Nephron progenitor cell (in vitro differentiated cells): ENCODE measurements at places on chromosomes 6 and 20.
A peak's percentile ranks its signal among the peaks of the same experiment; 100 is the strongest.

- DNase-seq: no peak
Observed at GRCh38 chr6:36949636-36950035, 4.9 kb upstream of the PI16 start.

DNA sequence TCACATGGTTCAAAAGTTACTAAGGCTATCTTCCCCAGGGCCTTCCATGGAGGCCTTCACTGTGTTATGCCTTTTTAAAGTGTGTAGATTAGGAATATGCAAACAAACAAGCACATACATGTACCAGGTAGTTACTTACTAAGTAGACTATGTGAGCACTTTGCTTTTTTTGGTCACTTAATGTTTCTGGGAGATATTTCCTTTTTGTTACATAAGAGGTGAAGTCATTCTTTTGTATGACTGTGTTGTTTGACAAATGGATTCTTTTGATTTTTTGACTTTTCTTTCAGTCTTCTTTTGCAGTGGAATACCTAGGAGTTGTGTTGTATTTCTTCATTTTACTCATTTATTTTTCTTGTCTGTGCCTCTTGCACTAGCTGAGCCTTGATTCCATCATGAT lies 39.6 kb upstream of the BCAS1 start:
- DNase-seq: no peak

DNA sequence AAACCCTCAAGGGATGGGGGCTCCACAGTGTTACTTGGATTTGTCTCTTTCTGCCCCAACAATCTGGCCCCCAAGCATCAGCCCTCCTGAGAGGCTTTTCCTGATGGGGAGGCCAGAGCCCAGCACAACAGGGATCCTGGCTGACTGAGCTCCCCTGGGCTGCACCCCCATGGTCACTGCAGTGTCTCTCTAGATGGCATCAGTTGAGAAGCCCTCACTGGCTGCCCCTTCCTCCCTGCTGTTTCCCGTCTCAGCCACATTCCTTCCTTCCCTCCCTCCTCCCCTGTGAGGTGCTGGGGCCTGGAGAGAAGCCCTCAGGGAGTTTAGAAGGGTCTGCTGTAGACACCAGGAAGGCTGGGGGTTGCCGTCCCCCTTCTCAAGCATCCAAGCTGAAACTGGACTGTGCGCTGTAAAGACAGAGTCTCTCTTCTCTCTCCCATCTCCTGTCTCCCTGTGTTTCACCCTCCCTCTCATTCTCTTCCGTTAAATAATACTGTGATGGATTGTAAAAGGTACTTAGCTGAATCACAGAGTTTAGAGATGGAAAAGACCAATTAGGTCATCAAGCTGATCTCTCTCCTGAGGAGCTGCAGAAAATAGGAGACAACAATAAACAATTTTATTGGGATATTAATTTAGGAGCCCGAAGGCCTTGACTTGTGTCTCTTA lies 29.7 kb downstream of the SAYSD1 start:
- DNase-seq: no peak

DNA sequence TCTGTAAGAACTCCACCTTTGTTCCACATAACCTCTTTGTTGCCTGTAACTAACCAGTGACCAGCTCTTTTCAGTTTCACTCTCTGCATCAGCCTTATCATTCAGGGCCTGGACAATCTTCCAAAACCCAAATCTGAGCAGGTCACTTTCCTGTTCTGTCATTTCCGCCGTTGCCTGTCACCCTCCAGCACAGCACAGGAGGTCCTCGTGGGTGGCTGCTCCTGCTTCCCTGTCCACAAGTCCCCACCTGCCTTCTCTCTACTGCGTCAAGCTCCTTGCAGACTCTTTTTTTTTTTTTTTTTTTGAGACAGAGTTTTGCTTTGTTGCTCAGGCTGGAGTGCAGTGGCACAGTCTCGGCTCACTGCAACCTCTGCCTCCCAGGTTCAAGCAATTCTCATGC lies 73.9 kb downstream of the MTHFD1L start:
- no peak for DNase-seq

DNA sequence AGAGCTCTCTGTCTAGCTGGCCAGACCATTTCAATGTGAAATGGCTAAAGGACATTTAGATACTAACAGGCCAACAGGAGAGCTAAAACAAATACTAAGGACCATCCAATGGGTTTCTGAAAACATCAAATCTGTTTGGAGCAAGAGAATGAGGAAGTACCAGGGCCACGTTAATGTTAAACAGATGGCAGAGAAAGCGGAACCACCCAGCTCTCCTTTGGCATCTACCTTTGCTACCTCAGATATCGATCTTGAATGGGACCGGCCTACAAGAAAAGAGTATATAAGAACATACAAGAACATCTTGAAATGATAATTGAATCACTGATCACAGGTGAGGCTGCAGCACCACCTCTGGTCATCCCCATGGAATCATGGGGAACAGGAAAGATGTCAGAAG lies 31.8 kb downstream of the KCNK5 start:
- no peak for DNase-seq

DNA sequence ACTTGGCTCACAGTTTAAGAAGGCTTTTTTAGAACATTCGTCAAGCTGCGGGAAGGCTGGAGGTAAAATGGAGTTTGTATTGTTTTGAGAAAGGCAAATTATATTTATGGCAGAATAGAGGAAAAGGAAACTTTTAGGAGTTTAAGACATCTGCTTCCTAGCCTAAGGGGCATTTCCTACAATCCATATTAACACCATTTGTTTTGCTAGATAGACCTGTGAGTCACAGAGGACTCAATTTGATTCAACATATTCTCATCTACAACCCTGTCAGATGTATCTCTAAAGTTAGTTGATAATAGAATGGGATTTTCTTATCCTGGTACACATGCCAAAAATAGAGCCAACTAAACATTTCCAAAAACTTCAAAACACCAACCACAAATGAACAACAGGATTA lies 35.0 kb downstream of the RCAN2 start:
- no peak for DNase-seq

DNA sequence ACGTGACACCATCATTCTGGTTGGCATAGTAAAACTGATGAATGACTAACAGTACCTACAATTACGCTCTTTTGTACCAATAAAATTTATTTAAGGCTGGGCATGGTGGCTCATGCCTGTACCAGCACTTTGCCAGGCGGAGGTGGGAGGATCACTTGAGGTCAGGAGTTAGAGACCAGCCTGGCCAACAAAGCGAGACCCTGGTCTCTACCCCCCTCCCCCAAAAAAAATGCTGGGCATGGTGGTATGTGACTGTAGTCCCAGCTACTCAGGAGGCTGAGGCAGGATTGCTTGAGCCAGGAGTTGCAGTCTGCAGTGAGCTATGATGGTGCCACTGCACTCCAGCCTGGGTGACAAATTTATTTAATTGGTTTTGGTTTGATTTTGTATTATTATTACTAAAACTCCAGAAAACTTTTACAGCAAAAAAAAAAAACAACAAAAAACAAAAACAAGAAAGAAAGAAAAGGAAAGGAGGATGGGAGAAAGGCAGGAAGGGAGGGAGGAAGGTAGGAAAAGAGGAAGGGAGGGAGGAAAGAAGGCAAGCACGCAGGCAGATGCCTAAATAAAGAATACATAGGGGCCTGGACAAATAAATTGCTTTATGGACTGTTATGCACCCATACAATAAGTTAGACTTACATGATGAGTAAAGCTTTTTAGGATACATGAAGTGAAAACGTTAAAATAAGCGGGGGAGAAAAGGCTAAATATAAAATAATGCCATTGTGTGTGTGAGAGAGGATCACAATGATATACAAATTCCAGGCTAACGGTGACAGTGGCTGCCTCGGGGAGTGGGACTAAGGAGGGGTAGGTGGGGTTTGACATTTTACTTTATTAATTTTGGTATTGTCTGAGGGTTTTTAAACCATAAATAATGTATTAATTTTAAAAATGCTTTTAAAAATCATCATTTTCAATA lies 682 bp upstream of the ZSCAN9 start:
- no peak for DNase-seq

DNA sequence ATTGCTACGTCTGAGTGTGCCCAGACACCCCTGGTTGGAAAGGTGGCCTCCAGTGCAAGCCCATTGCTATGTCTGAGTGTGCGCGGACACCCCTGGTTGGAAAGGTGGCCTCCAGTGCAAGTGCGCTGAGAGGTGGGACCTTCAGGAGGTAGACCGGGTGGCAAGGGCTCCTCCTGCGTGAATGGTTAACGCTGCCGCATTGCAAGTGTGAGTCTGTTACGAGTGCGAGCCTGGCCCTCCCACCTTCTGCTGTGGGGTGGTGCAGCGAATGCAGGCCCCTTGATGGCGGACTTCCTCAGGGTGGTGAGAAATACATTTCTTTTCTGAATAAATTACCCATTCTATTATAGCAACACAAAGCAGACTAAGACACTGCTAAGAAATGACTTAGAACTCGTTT lies 208.8 kb downstream of the DLL1 start:
- no peak for DNase-seq

DNA sequence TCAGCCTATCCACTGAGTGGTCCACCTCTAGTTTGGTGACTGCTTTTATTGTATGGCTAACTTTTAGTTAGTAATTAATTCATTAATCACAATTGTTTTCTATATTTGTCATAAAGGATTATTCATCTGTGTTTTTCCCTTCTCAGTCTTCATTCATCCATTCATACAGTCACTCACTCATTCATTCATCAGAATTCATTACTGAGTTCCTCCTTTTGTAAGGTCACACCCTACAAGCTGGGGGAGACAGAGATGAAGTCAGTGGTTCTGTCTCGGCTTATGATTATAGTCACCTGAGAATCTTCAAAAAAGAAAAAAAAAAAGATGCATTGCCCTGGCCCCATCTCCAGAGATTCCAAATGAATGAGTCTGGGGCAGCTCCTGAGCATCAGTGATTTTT lies 257.1 kb downstream of the ADGB start:
- no peak for DNase-seq

GRCh38 chr6:31821301-31822035 lies 6.1 kb upstream of the HSPA1B start:
- DNase-seq: peak; percentile 58

GRCh38 chr6:159077123-159077522 lies 32.3 kb upstream of the TAGAP start:
- DNase-seq: no peak

GRCh38 chr6:116365743-116366142 lies 5.0 kb upstream of the DSE start:
- no peak for DNase-seq

- DNase-seq: no peak
Observed at GRCh38 chr6:20699402-20699801, 165.1 kb downstream of the CDKAL1 start.

GRCh38 chr6:38039502-38039901 lies 220.0 kb downstream of the ZFAND3 start:
- no peak for DNase-seq

GRCh38 chr20:16158976-16159286 lies 414.3 kb downstream of the KIF16B start:
- DNase-seq: no peak

DNA sequence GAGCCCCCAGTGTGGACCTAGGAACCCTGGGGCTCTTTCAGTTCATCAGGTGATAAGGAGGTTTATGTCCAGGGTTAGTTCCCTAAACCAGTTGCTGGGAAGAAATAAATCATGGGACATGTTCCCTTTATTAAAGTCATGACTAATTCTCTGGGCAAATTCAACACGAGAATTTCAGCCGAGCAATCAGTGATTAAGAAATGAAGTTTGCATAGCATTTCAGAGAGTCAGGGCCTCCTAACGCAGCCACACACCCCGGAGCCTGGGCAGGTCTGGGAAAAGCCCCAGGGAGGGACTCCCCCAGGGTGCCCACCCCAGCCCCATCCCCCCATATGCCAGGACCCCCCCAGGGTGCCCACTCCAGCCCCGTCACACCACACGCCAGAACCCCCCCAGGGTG lies 20.1 kb downstream of the SLCO4A1 start:
- DNase-seq: no peak

DNA sequence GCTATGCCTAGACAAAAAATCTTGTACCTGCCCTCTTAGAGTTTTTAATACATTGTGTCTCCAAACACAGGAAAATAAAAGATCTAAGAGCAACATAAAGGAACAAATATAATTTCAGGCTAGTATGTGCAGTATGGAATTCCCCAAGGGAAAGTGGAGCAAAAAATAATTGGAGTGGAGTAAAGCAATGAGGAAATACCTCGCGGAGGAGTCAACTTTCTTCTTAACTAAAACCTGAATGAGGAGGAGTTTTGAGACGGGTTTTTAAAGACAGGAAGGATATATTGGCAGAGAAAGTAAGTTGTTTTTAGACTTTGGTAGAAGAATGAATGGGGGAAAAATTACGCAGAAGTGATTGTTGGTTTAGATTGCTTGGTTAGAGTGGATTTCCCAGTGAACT lies 14.0 kb downstream of the HIVEP1 start:
- no peak for DNase-seq

- no peak for DNase-seq
Observed at GRCh38 chr6:36581716-36582115, 12.4 kb upstream of the SRSF3 start.

- no peak for DNase-seq
Observed at GRCh38 chr20:4814696-4815252, 93.1 kb downstream of the PRND start.
